ENCODE measurements at places on chromosomes 5 and 9.
A peak's percentile ranks its signal among the peaks of the same experiment; 100 is the strongest.

DNA sequence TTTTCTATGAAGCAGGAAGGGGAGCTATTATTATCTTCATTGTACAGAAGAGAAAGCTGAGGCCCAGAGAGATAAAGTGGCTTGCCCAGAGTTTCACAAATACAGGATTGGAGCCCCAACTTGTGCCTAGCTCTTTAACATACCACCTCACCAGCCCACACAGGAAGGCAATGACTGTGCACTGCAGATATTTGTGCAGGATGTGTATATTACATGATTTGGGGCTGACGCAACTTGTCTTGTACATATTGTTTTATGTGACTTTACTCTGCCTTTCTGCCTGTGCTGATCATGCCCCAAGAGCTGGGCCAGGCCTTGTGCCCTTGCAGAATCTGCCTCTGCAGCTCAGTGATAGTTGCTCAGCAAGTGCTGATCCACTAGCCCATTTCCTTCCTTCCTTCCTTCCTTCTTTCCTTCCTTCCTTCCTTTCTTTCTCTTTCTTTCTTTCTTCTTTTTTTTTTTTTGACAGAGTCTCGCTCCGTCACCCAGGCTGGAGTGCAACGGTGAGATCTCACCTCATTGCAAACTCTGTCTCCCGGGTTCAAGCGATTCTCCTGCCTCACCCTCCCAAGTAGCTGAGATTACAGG, 106.6 kb upstream of the TBCA start:
- DNase-seq: peak; percentile 41

DNA sequence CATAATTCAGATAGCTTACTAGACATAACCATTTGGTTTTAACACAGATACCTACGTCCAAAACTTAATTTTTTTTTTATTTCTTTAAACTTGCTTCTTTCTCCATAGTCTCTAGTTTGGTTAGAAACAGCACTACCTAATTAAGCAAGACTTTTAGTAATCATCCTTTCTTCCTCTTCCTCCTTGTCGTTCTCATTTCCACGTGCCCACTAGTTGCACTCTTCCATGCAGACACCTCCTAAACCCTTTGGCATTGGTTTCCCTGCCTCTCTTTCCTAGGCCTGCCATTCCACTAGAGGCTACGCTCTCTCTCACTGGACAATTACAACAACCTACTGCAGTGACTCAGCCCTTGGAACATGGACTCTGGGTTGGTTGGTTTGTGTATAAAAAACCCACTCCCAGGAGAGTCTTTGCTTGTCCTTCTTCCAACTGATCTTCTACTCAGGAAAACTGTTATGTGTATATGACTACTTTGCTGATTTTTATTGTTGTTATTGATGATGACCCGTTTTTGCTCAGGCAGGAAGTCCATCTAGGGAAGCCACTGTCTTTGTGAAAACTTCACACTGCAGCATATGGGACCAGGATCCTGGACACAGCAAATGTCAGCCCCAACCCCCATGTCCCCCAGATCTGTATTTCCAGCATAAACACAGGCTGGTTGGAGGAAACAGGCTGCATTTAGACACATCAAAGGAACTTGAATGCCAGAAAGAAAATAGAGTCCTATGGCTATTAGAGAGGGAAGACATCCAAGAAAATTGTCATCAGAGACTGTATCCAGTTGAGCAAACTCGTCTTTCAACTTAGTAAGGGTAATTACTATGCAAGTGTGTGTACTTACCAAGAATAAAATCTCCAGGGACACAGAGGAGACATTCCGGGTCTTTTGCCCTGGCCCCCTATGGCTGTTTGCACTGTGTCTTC, 503.2 kb downstream of the GADD45G start:
- no peak for DNase-seq

GRCh38 chr9:125444956-125445506, 183.4 kb downstream of the GAPVD1 start:
- DNase-seq: no peak

GRCh38 chr5:124161266-124161665, 585.2 kb downstream of the ZNF608 start:
- DNase-seq: no peak

GRCh38 chr9:2486988-2487387, 134.6 kb upstream of the VLDLR start:
- no peak for DNase-seq

GRCh38 chr9:88789785-88790184, 201.5 kb upstream of the S1PR3 start:
- peak; percentile 83 for DNase-seq

GRCh38 chr5:139265001-139265400, 28.5 kb upstream of the MATR3 start:
- no peak for DNase-seq

GRCh38 chr9:94839398-94839797, 112.9 kb downstream of the AOPEP start:
- no peak for DNase-seq

GRCh38 chr5:28648108-28648507, 1609.7 kb upstream of the CDH9 start:
- no peak for DNase-seq

DNA sequence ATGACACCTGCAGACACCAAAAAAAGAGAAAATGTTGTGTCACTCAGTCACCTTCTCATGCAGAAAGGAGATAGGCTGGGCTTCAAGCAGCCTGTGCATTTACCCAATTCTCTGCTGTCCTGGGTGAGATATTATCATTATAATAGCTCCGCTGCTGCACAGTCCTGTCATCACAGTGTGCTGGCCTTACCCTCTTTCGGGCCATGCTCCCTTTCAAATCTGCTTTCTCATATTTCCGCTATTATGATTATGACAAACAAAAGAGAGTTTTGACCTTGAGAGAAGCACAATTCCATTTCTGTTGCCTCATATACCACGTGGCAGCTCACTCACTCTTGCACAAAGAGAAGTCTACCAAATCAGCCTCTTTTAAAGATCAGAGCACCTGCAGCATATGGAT, 1350.1 kb upstream of the ACO1 start:
- DNase-seq: no peak

DNA sequence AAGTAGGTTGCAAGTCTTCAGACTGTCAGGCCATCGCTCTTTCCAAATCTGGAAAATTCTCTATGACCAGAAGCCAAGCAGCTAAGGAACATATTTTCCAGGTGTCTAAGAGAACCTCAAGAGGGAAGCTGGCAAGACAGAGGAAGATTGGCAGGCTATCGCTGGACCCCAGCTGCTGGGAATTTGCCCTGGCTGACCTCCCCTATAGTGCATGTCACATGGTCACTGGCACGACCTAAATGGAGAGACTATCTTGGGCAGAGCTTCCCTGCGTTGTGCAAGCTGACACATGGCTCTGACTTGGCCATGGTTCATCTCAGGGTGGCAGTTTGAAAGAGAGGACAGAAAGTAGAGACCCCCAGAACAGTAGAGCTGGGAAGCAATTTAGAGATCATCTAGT, 104.9 kb upstream of the ZNF618 start:
- no peak for DNase-seq

- no peak for DNase-seq
Observed at GRCh38 chr5:139638090-139638735, 9.9 kb upstream of the CXXC5 start.

- DNase-seq: no peak
Observed at GRCh38 chr9:77847059-77847499, 184.5 kb downstream of the GNAQ start.

GRCh38 chr5:28750251-28750650, 1711.9 kb upstream of the CDH9 start:
- DNase-seq: no peak

GRCh38 chr9:5842929-5843793, 10.2 kb upstream of the ERMP1 start:
- no peak for DNase-seq

DNA sequence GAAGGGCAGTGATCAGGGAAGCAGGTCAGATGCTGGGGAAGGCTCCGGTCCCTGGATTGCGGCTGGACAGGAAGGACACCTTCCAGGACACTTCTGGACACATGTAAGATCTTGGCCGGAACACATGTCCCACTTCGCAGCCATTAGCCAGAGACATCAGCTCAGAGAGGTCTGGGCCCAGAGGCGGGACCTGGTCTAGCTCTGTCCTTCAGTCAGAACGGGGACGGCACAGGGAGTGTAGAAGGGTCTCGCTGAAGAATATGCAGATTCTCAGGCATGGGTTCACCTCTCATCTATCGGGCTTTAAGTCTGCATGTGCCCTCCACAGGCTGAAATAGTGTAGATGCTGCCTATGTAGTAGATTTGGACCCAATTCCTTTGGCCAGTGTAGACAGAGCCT, 73.3 kb downstream of the NTNG2 start:
- no peak for DNase-seq

GRCh38 chr5:148452499-148453193, 68.9 kb downstream of the FBXO38 start:
- no peak for DNase-seq

DNA sequence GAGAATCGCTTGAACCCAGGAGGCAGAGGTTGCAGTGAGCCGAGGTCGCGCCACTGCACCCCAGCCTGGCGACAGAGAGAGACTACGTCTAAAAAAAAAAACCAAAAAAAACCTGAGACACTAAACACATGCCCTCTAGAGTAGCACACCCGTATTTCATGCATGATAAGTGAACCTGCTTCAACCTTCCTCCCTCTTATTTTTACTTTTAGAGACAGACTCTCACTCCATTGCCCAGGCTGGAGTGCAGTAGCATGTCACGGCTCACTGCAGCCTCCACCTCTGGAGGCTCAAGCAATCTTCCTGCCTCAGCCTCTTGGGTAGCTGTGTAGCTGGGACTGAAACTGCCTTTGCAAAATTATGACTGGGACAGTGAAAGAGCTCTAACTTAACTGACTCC, 17.6 kb upstream of the NANS start:
- no peak for DNase-seq

- DNase-seq: no peak
Observed at GRCh38 chr9:127222388-127223095, 42.0 kb upstream of the GARNL3 start.

DNA sequence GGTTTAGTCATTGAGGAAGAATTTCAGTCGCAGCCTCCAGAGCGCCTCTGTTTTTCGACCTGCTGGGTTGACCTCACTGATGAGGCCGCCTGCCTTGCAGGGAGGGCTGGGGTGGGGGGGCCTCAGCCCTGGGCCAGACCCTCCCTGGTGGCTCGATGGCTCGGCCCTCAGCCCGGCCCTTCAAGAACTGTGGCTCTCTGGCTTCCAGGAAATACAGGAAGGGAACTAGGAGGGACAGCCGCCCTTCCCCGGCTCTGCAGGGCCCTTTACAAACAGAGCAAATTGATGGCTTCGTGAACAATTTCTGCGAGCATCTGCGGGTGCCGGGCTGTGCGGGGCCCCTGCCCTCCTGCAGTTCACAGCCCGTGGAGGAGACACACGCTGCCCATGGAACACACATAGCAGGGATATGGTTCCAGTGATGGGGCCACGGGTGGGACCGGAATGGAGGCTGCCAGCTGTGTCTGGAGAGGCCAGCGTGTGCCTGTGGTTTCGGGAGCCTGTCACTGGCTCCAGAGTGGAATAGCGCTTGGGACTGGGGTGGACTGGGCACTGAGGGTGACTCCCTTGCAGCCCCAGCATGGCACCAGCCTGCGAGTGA, 39.6 kb downstream of the COL5A1 start:
- no peak for DNase-seq

- DNase-seq: no peak
Observed at GRCh38 chr9:106119176-106119575, 424.8 kb downstream of the TMEM38B start.

GRCh38 chr5:78755822-78756429, 107.4 kb upstream of the LHFPL2 start:
- DNase-seq: no peak

GRCh38 chr9:36551129-36551528, 21.6 kb upstream of the MELK start:
- no peak for DNase-seq

DNA sequence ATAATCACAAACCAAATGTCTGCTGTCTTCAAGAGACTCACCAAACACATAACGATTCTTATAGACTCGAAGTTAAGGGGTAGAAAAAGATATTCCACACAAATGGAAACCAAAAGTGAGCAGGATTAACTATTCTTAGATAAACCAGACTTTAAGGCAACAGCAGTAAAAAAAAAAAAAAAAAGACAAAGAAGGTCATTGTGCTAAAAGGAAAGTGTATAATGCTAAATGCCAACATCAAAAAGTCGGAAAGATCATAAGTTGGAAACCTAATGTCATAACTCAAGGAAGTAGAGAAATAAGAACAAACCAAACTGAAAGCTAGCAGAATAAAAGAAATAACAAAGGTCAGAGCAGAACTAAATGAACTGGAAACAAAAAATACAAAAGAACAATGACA, 714.6 kb downstream of the SEMA5A start:
- no peak for DNase-seq

DNA sequence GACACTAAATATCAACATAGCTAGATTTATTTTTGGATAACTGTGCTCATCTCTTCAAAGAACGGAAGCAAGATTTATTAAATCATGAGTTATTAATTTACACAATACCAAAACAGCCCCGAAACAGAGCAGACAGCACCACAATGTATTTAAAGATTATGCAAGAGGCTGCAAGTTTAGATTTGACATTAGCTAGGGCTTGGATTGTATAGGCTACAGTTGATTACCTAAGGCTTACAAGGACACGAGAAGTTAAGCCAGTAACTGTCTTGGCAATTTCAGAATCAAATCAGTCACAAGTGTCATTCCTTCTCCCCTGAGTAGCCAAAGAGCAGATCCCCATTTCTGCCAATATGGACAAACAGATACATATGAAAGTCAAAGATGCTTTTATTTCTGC, 152.6 kb downstream of the MED27 start:
- DNase-seq: no peak

DNA sequence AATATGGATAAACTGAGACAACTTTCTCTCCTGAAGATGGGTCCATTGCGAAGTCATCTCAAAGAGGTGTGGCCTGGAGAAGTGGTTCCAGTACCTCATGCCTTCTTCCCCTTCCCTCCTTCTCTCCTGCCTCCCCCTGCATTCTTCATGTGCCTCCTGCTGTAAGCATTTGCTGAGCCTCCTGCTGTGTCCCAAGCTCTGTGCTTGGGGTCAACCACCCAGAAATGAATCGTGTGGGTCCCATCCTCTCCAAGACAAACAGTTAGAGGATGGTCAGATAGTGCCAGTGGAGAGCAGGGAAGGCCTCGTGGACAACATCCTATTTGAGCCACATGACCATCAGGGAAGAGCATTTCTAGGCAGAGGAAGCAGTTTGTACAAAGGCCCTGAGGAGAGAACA, 53.5 kb downstream of the KCNIP1 start:
- DNase-seq: no peak

- no peak for DNase-seq
Observed at GRCh38 chr5:109689740-109690241, at the start of gene MAN2A1. MAN2A1 (plus strand) TSS chr5:109689927; CDS start chr5:109690418, 491 bp downstream.

DNA sequence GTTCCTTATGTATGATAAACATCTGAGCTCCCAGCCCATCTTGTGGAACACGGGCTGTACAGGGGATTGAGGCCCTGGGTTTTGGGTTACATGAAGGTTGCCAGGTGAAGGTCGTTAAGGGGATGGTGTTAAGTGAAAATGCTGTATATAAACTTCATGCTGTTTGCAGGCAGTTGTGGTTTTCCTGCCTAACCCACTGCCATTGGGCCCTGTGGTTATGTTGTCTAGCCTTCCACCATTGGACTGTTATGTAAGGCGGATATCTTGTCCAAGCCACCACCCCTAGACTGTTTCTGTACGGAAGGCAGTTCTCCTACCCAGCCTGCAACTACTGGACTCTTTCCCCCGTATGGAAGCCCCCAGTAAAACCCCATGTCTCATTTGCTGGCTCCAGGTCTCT, 246.1 kb downstream of the KIF4B start:
- DNase-seq: no peak

- DNase-seq: no peak
Observed at GRCh38 chr9:100619665-100620064, 41.8 kb downstream of the CAVIN4 start.

GRCh38 chr5:58275516-58275915, 184.4 kb downstream of the PLK2 start:
- no peak for DNase-seq
